NCI-H510A (cell line): ENCODE measurements at places on chromosomes 5 and 9.

GRCh38 chr9:113164536-113165300 lies 13.9 kb downstream of the SLC31A2 start:
- DNase-seq = no peak

- no peak for DNase-seq
Observed at GRCh38 chr9:88947581-88948573, 43.4 kb upstream of the S1PR3 start.

- no peak for DNase-seq
Observed at GRCh38 chr5:55969956-55970355, 24.8 kb downstream of the IL6ST start.

DNA sequence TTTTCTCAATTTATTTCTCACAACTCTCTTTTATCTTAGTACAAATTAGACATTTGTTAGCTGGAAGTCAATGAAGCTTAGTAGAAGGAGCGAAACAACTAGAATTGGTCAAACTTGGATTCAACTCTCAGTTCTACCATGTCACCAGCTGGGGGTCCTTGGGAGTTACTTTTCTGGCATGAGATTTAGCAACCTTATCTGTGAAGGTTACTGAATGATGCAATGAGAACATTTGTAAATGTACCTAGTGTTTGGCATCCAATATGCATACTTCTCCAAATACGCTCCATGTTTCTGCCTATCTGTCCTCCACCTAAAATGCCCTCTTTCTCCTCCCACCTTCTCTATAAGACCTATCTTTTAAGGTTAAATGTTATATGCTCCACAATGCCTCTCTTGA lies 6.3 kb downstream of the HNRNPA0 start:
- DNase-seq = no peak

DNA sequence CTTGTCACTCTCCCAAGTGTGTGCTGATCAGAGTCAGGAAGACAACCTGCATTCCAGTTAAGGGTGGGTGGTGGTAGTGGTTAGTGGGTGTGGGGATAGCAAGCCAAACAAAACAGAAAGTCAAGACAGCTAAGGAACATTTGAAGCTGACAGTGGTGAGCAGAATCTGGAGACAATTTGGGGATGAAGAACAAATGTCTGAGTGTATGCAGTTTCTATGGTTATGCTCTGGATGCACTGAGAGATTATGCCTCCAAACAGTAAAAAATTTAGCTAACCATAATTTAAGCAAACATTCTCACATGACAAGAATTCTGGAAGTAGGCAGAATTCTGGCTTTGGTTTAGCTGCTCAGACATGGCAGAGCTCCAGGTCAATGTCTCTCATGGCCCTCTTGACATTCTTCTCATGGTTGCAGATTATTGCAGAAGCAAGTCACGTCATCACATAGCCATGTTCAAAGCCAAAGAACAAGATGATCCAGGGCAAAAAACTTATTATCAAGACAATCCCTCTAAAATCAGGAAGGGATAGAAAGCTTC lies 148.7 kb downstream of the LURAP1L start:
- no peak for DNase-seq

GRCh38 chr9:98410185-98410697 lies 154.8 kb upstream of the TBC1D2 start:
- no peak for DNase-seq

DNA sequence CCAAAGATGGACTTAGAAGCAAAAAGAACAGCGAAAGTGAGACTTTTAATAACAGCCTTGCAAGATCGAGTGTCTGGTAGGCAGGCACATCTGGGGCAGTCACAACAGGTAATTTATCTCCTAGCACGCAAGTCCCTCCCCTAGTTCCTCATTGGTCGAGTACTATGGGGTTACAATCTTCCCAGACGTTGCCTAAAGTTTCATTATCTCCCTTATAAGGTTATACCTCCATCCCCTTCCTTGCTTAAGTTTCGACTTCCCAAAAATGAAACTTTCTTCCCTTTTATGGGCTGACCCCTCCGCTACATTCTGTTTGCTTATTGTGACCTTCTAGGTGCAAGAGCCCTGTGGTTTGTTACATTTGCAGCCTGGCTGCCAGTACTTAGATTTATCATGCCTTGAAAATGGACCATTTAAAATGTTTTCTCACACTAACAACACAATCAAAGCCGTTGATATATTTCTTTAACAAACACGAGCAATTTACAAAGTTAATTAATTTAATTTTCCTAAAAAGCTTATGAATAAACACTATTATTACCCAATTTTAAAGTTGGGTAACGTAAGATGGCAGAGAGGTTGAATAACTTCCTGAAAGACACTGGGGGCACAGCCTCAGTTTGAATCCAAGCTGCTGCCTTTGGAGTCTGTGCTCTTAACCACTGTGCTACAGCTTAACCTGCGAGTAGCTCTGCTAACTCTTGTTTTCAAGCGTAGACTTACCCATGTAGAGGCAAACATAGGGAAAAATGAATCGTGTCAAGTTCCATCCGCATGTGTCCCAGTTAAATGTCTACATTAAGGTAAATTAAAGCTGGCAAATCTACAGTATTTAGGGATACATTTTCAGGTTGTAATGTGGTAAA lies 91.7 kb downstream of the EDIL3 start:
- DNase-seq = no peak

DNA sequence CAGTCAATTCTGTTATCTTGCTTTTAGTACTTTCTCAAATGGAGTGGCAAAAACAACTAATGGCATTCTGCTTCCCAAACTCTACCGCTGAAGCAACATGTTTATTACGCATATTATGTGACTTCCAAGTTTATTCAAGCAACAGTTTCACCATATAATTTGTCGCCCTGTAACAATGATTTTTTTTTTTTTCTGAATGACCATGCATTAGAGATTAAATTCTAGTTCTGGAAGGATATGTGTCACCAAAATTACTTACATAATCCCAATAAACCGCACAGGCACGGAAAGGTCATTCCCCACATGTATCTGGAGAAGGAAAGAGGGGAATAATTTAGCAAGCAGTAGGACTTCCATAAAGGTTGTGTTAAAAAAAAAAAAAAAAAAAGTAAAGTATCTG lies 691.8 kb downstream of the DNAH5 start:
- DNase-seq = no peak

DNA sequence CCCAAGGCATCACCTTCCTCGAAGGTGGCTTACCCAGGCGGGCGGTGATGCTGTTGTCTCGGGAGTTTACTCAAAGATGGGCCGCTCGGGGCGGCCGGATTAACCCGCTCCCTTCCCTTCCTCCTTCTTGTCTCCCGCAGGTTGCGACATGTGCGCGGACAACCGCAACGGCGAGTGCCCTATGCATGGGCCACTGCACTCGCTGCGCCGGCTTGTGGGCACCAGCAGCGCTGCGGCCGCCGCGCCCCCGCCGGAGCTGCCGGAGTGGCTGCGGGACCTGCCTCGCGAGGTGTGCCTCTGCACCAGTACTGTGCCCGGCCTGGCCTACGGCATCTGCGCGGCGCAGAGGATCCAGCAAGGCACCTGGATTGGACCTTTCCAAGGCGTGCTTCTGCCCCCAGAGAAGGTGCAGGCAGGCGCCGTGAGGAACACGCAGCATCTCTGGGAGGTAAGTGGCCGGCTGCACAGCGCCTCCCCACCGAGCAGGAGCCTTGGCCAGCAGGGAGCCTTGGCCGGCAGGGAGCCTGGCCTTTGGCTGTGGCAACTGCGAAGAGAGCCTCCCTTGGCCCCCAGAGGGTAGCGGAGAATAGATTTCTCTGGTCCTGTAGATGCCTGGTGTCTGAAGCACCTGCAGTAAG lies 10.6 kb downstream of the PRDM6 start:
- no peak for DNase-seq

DNA sequence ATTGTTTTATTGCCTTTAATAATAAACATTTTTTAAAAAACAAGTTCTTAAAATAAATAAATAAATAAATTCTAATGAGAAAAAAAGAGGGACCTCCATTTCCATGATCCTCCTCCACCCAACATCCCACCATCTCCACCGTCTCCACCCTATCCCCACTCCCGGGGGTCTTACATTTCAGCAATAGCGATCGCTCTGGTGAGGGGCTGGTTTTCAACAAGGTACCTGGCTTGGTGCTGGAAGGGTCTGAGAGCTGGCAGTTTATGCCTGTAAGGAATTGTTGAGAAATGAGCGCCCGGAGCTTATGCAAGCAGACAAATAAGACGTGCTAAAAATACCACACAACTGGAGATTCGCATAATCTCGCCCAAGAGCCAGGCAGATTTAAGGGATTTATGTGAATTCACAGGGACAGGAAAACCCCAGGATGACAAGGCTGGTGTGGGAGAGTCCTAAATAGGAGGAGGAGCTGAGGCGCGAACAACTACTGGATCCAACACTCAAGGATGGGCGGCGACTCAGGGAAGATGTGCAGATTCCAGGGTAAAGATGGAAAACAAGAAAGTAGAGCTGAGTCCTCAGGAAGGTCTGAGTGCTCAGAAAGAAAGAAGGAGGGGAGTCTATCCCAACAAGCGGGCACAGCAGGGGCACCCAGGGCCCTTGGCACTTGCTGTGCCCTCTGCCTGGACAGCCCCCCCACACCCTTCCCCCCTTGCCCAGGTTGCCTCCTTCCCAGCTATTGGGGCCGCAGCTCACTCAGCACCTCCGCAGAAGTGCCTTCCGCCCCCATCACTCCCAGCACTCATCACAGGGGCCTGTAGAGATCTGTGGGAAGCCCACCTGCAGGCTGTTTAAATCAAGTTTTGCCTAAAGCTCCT lies 27.0 kb downstream of the TRIM14 start:
- DNase-seq = no peak
